ENCODE measurements at places on chromosomes 5 and 9. TPM values are rescaled to one million over a fixed set of nuclear protein-coding genes. Genes with fewer than 3 reads are reported as not detected.
A peak's percentile ranks its signal among the peaks of the same experiment; 100 is the strongest.

DNA sequence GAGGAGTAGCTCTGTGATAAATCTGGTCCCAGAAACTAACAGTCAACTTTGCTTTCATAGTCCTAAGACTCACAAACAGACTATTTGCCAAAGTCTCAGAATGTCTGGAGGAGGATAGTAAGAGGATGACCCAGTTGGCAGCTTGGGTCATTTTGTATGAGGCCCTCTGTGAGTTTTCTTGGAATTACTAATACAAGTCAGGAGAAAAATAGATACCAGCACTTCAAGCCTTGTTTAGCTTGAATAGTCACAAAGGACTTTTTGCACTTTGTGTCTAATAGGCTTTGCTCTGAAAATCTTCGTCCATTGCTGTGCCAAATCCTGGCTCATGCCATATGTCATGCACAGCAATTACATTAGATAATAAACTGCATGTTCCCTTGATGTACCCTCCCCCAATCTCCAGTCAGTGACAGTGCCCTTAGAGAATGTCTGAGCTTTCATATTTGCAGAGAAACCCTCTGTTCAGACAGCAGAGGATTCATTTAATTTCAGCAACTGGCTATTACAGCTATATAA is 612.8 kb downstream of the CSNK1G3 start:
- H3K4me3 ChIP-seq = no peak overlapping the region
- H3K27ac ChIP-seq = no peak overlapping the region
- DNase-seq = no peak
- H3K36me3 ChIP-seq = no peaks in the 10 kb centered on the region
- H3K4me1 ChIP-seq = no peaks in the 10 kb centered on the region

GRCh38 chr5:148248894-148249293 is 10.6 kb downstream of the MARCOL start:
- no peak overlapping the region for H3K4me3 ChIP-seq
- no peaks in the 10 kb centered on the region for H3K36me3 ChIP-seq
- no peaks in the 10 kb centered on the region for H3K27me3 ChIP-seq
- H3K27ac ChIP-seq = no peak overlapping the region
- no peaks in the 10 kb centered on the region for H3K4me1 ChIP-seq

GRCh38 chr5:133472829-133473228 is 139.5 kb downstream of the FSTL4 start:
- H3K4me3 ChIP-seq = no peak overlapping the region
- no peaks in the 10 kb centered on the region for H3K36me3 ChIP-seq
- H3K4me1 ChIP-seq = peaks cover 2% of the 10 kb centered on the region
- peaks cover 20% of the 10 kb centered on the region for H3K27me3 ChIP-seq

DNA sequence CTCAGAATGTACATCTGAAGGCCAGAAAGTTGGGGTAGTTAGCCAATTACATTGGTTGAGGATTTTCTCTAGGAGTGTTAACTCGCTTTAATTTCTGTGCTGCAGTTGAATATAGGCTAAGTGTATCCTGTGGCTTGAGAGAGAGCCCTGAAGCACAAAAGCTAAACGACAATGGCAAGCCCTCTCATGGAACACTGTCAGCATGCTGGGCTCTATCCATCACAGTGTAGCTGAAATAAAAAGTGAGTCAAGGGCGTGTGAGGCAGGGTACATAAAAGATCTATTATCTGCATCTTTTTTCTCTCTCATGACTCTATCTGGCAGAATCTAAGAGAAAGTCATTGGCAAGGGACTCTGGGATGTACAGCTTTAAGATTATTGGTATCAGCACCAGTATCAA is 254.2 kb upstream of the GRIA1 start:
- H3K36me3 ChIP-seq = no peaks in the 10 kb centered on the region
- no peak overlapping the region for H3K4me3 ChIP-seq
- no peak for DNase-seq
- no peaks in the 10 kb centered on the region for H3K27me3 ChIP-seq
- no peaks in the 10 kb centered on the region for H3K4me1 ChIP-seq

- no peaks in the 10 kb centered on the region for H3K36me3 ChIP-seq
- H3K4me3 ChIP-seq = no peak overlapping the region
- no peak for DNase-seq
- H3K27ac ChIP-seq = no peak overlapping the region
- peaks cover 7% of the 10 kb centered on the region for H3K4me1 ChIP-seq
These were observed 240.7 kb downstream of the ARRDC3 start for GRCh38 chr5:91142386-91142785.

DNA sequence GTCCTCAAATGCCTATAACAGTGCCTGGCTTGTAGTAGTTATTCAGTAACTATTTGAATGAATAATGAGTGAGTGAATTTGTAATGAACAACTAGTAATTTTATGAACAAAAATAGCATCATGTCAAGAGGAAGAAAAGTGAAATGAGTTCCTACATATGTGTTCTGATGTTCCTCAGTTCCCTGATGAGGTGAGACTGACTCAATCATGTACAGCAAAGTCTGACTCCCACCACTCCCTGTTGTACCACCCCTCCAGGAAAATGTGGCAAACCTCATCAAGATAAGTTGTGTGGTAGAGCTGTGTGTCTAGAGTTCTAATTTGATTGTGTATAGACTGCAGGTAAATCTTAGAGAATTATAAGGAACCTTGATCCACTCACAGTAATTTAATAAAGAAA is 201.6 kb downstream of the GOLPH3 start:
- no peaks in the 10 kb centered on the region for H3K36me3 ChIP-seq
- no peak overlapping the region for H3K4me3 ChIP-seq
- DNase-seq = no peak
- no peak overlapping the region for H3K27ac ChIP-seq

- no peaks in the 10 kb centered on the region for H3K27me3 ChIP-seq
- H3K4me1 ChIP-seq = no peaks in the 10 kb centered on the region
- H3K4me3 ChIP-seq = no peak overlapping the region
- no peak overlapping the region for H3K27ac ChIP-seq
- peaks cover 23% of the 10 kb centered on the region for H3K36me3 ChIP-seq
These were observed 6.2 kb downstream of the RBM22 start for GRCh38 chr5:150694612-150695011.

DNA sequence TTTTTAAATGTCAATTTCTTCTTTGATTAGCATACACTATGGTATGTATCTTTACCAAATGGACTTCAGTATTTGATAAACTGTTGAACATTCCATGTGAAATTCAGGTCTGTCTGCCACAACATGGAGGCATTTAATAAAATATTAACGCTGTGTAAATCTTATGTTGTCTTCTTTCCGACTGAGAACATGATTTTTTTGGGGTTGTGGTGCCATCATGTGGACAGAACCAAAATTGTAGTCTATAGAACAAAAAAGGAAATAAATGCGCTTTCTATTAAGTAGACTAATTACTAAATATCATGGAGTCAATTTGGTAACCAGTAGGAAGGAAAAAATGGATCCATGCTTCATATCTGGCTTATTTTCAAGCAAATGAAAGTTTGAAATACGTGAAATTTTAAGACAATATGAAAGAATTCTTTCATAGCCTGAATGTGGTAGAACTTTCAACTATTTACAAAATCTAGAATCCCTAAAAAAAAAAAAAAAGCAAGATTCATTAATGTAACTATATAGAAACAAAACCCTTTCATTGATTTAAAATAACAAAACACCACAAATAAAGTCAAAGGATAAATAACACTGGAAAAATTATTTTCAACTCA is 2.8 kb upstream of the PLK2 start:
- peak; percentile 11 for DNase-seq
- H3K4me1 ChIP-seq = peaks cover 17% of the 10 kb centered on the region
- H3K27me3 ChIP-seq = peaks cover 9% of the 10 kb centered on the region
- no peaks in the 10 kb centered on the region for H3K36me3 ChIP-seq

- DNase-seq = no peak
- no peaks in the 10 kb centered on the region for H3K27me3 ChIP-seq
- no peak overlapping the region for H3K4me3 ChIP-seq
- peaks cover 7% of the 10 kb centered on the region for H3K36me3 ChIP-seq
These were observed 29.8 kb upstream of the SEC16A start for GRCh38 chr9:136512651-136513071.

DNA sequence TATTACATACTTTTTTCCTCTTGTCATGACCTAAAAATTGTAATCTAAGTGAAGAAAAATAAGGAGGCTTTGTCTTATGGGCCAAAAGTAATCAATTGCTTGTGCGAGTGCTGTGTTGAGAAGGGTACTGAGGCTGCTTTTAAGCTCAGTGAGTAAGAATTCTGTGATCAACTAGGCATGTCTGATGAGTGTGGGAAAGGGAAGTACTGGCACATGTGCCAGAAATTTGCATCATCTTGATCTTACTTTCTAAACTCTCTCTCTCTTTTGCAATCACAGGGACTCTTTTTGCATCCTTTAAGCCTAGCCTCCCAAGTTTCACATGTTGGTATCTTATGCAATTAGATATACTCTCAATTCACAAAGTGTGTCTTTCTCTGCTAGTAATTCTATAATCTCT is 329.9 kb downstream of the KIF4B start:
- DNase-seq = no peak
- no peak overlapping the region for H3K4me3 ChIP-seq
- H3K36me3 ChIP-seq = no peaks in the 10 kb centered on the region
- peaks cover 5% of the 10 kb centered on the region for H3K27me3 ChIP-seq
- H3K4me1 ChIP-seq = no peaks in the 10 kb centered on the region

DNA sequence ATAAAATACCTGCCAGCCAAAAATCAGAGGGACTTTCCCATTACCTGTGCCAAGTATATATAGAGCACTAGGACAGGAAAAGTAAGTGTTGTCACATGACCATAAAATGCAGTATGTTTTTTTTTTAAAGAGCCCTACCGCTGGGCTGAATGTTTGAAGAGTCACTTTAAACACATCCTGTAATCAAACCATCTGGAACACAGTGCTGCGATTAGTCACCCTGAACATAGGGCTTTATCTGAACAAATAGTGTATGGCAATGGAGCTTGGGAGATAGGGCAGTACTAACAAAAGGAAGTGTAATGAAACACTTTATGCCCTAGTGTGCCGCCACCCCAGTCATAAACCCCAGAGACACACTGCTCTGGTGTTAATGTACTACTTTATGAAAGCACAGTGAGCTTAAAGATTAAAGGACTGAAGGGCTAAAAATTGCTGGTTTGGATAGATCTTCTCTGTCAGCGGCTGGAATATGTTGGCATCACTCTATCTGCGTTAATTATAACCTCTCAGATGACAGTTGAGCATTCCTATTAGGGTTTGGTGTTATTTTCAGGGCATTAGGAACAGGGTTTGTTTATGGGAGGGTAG is 90.4 kb downstream of the ZNF608 start:
- no peak overlapping the region for H3K27ac ChIP-seq
- no peaks in the 10 kb centered on the region for H3K36me3 ChIP-seq
- H3K27me3 ChIP-seq = peaks cover 31% of the 10 kb centered on the region

SLCO6A1 gene
- not detected for total RNA-seq

RHOBTB3 gene
- 0.52 TPM for total RNA-seq

THBS4 gene
- 0.76 TPM for total RNA-seq

EGR1 gene
- 48.0 TPM for total RNA-seq

AIF1L gene
- total RNA-seq = 1.3 TPM

PDE8B gene
- total RNA-seq = not detected
